EL (cell line): ENCODE measurements at places on chromosomes 2 and 18.
A peak's percentile ranks its signal among the peaks of the same experiment; 100 is the strongest.

GRCh38 chr2:217223222-217223930 is 363.5 kb upstream of the TNP1 start:
- DNase-seq = peak; percentile 88

DNA sequence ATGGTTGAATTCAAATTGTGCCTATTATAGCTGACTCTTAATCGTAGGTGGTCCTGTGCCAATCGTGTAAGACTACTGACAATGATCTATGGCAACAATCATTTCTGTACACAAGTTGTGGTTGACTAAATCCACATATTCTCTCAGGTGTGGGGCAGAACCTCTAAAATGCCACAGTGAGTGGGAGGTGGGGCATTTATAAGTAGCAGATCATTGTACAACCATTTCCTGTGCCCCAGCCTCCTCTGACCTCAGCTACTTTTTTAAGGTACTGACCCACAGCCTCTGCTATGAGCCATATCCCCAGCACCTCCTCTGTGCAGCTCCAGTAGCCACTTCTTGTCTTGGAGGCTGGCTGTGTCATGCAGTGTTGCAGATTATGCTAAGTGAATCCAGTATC is 48.6 kb upstream of the RAPH1 start:
- peak; percentile 77 for DNase-seq

- DNase-seq = no peak
Measured at GRCh38 chr18:48340560-48340959, 68.6 kb downstream of the ZBTB7C start.

GRCh38 chr2:113777371-113777770 is 20.9 kb upstream of the SLC35F5 start:
- DNase-seq = no peak

GRCh38 chr18:38539856-38540255 is 974.3 kb upstream of the CELF4 start:
- DNase-seq = no peak

DNA sequence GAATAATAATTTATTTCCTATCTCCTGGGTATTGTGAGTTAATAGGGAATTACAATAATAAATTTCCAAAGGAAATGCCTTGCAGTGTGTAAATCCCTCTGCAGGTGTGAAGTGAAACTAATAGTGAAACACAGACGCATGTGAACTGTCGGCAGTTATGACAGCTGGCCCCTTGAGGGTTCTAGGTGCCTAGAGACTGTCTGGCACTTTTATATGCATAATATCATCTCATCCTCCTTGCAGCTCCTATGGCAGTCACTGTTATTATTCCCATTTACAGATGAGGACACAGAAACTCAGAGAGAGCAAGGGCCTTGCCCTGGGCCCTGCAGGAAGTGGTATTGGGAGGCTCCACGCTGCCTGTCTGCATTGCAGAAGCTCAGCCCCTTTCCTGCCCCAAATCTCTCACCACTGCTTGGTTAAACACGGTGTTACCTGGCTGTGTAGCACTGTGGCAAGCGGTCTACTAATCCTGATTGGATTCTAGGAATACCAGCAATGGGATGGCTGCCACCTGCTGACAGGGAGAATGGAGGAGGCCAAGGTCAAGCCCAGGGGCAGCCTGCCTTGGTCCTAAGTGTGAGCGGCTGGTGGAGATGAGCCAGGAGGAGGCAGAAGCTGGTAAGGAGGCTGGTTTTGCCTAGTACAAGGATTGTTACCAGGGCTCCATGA is 32.8 kb upstream of the ACKR3 start:
- DNase-seq = no peak

GRCh38 chr18:45617284-45617683 is 2.0 kb downstream of the SLC14A2 start:
- peak; percentile 85 for DNase-seq

- DNase-seq = no peak
Measured at GRCh38 chr2:71944183-71944550, 203.5 kb downstream of the CYP26B1 start.

DNA sequence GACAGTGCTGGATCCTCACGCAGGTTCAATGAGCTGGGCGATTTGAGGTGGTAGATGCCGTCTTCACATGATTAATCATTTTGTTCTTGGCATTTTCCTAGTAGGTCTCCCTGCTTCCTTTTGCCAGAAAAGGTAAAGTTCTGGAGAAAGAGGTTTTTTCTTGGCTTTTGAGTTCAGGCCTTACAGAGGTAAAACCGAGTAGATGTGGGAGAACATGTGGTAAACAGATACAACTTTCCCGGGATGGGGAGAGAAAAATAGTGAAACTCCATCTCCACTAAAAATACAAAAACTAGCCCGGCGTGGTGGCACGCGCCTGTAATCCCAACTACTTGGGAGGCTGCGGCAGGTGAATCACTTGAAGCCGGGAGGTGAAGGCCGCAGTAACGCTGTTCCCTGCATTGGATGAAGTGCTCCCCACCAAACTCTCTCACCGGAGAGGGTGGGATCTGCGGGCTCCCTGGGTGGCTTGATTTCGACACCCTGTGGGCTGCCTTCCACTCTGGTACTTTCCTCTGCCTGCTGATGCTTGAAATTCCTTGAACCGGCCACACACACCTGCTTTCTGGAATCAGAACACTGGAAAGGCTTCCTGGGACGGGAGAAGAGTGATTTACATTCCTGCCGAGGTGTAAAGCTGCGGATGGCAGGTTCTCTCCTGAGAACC is 88.8 kb downstream of the ACTR3 start:
- DNase-seq = no peak

DNA sequence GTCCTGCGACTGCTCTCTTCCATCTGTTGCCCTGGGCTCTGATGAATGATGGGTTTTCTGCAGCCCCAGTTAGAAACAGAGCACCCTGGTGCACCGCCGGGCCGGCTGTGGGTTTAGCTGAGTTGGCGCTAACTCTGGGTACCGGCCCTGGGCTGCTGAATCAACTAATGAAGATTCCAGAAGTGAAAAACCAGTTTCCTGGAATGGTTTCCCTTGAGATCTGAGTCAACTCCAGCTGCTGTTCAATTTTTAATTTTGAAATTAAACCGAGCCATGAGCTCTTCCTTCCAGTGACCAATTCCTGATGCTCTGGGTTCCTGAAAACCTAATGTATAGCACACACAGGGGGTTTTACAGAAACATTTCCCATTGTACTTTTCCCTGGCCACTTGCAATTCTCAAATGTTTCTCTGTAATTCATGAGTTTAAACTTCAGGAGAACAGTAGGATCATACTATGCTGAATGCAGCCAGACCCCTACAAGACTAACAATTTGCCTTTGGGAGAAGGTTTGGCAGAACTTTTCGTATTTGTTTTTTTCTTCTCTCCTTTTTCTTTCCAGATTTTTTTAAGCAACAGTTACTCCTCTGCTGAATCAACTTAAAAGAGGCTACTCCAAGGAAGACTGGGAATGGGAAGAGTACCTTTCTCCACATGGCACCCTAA is 5.5 kb downstream of the COL6A3 start:
- DNase-seq = peak; percentile 52

GRCh38 chr2:133802409-133803039 is 234.3 kb upstream of the NCKAP5 start:
- DNase-seq = no peak

GRCh38 chr18:21074336-21075323 is 37.0 kb downstream of the ROCK1 start:
- peak; percentile 6 for DNase-seq

DNA sequence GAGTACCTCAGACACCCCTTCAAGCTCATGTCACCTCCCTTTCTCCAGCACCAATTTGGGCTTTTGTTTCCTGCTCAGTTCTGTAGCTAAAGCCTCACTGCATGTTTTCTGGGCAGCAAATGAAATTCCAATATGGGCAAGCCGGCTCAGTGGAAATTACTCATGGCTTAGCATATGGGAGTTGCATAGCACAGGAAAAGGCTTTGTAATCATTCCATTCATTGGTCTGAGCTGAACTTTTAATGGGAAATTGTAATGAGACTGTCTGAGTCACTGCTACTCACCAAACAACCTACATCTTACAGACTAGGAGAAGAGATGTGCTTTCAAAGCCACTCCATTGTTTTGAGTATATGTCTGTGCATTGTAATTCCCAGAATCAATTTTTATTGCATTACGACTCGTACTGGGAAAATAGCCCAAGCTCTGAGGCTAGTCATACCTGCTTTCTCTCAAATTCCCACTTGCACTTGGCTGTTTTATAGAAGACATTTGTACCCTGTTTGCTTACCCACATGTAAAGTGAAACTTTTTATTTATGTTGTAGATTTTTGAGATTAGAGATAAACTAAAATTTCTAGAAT is 139.5 kb upstream of the LRATD1 start:
- DNase-seq = peak; percentile 89

- no peak for DNase-seq
Measured at GRCh38 chr2:10780491-10780820, 32.1 kb downstream of the PDIA6 start.

GRCh38 chr2:85447222-85447585 is 28.7 kb downstream of the SH2D6 start:
- DNase-seq = no peak

- peak; percentile 98 for DNase-seq
Measured at GRCh38 chr2:132438691-132439090, 22.1 kb downstream of the GPR39 start.

DNA sequence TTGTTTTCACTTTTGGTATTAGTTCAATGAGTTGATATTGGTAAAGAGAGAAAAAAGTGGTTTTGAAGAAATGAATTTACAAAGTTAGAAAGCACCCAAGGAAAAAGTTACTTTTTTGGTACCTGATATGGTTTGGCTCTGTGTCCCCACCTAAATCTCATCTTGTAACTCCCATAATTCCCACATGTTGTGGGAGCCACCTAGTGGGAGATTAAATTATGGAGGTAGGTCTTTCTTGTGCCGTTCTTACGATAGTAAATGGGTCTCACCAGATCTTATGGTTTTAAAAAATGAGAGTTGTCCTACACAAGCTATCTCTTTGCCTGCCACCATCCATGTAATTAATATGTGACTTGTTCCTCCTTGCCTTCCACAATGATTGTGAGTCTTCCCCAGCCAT is 965.6 kb upstream of the NRXN1 start:
- no peak for DNase-seq

GRCh38 chr2:154696810-154697417 is 1.6 kb upstream of the KCNJ3 start:
- DNase-seq = no peak

DNA sequence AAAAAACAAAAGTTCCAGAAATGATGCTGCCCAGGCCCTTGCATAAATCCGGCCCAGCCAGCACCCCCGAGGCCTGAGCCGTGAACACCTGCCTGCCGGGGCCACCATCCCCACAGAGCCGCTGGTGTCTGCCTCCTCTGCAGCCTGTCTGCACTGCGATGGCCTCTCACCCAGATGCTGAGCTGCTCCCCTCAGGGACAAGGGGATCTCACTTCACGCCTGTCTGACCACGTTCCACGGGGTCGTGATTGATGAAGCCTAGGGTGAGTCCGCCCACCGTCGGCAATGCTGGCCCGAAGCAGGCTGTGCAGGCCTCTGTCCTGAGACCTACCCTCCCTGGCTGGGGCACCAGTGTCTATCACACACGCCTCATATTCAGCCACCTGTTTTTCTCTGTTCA is 444.2 kb downstream of the EIPR1 start:
- DNase-seq = no peak

DNA sequence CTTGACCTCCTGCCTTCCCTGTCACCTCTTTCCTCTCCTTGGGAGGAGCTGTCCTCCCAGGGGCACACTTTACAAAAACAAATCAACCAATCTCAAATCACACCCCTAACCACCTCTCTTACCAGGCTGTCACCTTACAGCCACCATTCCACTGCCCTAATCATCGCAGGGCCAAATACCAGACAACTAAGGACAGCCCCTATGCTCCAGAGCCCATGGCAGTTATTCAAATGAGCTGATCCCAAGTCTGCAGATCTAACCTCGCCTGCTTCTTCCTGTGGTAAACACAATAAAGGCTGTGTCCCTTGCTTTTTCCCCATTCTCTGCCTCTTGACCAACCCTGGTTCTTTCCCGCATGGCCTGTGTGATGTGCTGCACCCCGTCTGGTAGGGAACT is 154.2 kb upstream of the CNTNAP5 start:
- DNase-seq = no peak

DNA sequence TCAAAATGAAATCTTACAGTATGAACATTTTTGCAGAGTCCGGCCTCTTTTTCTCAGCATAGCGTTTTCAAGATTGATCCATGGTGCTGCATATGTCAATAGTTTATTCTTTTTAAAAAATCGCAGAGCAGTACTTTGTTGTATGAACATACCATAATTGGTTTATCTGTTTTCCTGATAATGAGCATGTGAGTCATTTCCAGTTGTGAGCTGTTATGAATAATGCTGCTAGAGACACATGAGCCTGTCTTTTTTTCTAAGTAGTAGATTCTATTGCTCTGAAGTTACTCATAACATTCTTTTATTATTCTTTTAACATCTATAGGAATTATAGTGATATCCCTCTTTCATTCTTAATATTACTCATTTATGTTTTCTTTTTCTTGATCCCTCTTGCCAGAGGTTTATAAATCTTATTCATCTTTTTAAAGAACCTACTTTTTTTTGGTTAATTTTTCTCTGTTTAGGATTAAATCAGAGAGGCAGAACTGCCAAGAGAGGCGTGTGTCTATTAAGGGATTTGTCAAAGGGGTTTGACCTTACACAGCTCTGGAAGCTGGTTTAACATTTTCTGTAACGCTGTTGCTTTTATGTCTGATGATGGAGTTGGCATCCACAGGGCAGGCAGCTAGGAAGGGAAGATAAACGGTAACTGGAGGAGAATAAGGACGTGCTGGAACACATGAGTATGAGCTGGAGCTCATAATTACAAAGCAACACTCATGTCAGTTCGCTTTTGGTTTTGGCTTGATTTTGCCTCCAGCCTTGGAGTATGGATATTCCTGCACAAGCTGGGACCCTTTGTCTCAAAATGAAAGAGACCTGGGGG is 47.4 kb downstream of the MGAT5 start:
- DNase-seq = peak; percentile 49

GRCh38 chr2:122384768-122385333 is 629.4 kb downstream of the TSN start:
- no peak for DNase-seq

DNA sequence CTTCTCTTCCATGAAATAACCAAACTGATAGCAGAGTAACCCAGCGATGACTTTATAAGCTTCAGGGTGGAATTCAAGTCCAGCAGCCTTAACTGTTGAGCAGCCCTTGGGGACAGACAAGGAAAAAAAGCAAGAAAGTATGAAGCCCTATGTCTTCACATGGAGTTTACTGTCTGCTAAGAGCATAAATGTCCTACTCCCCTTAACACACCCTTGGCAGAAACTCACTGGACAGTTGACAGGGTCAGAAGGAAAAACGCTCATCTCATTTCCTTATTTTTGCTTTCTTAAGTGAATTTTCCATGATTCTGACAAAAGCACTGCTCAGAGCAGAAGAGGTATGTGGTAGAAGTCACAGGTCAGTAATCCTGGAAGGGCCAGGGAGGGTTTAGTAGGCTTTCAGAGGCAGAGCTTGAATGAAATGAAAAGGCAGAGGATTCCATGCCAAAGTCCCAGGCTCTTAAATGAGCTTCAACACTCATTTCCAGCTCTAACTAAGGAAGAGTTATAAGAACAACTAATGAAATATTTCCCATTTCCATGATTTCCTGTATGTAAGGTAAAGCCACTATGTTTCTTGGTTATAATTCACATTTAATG is 683.3 kb upstream of the KLHL29 start:
- no peak for DNase-seq

GRCh38 chr2:205670292-205670691 is 12.0 kb upstream of the NRP2 start:
- no peak for DNase-seq
